ENCODE measurements at places on chromosomes 5 and 9. TPM values are rescaled to one million over a fixed set of nuclear protein-coding genes. Genes with fewer than 3 reads are reported as not detected.

DNA sequence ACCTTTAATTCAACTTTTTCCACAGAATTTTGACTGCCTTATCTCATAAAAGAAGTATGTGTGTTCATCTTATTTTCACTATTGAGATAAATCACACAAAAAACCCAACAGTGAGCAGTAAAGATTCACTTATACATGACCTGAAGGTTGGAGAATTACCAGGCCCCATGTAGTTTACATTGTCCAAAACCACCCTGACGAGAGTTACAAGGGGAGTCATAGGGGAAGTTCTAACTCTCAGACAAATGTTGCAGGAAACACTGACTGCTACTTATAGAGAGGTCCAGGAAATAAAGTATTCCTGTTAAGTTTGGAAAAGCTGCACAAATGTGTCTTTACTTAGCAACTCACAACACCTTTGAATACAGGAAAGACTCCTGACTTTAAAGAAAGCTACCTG lies 14.1 kb downstream of the SPATA9 start:
- no peak for DNase-seq
- no peaks in the 10 kb centered on the region for H3K4me1 ChIP-seq
- H3K27ac ChIP-seq = no peak overlapping the region
- H3K4me3 ChIP-seq = no peak overlapping the region
- H3K27me3 ChIP-seq = no peaks in the 10 kb centered on the region
- no peaks in the 10 kb centered on the region for H3K36me3 ChIP-seq

The IFNK gene
- total RNA-seq = not detected

DNA sequence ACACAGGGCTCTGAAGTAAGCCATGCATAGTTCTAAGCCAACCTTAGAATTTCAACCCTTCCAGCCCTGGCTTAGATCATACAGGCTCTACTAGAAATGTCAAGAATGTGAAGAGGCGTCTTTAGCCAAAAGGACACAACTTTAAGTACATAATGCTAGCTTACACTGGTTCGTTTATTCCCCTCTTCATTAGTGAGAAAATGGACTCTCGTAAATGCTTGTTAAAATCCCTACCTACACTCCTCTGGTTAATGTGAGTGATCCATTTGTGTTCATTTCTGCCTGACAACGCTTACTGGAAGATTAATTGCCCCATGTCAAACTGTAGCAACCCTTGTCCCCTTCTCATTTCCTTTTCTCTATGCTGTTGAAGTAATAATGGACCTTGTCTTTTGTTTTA lies 149.3 kb upstream of the POU5F2 start:
- no peaks in the 10 kb centered on the region for H3K36me3 ChIP-seq
- H3K4me1 ChIP-seq = peaks cover 11% of the 10 kb centered on the region
- no peak overlapping the region for H3K27ac ChIP-seq
- no peak overlapping the region for H3K4me3 ChIP-seq

DNA sequence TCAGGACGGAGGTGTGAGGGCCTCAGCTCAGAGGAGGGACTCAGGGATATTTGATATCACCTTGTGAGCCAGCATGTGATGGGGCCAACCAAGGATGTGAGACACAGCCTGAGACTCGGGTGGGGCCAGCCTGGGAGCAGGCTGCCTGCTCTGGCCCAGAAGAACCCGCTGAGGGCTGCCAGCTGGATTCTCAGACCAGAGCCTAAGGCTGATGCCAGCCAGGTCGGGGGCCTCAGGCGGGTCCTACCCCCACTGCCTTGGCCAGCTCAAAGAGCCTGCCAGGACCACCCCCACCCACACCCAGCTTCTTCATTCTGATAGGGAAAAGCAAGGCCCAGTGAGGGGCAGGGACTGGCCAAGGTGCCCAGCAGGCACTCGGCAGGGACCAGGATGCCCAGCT lies 20.3 kb upstream of the DUSP1 start:
- H3K36me3 ChIP-seq = no peaks in the 10 kb centered on the region
- no peak for DNase-seq
- H3K27me3 ChIP-seq = no peaks in the 10 kb centered on the region
- peaks cover 10% of the 10 kb centered on the region for H3K4me1 ChIP-seq

- no peak overlapping the region for H3K27ac ChIP-seq
- H3K27me3 ChIP-seq = no peaks in the 10 kb centered on the region
- peaks cover under 1% of the 10 kb centered on the region for H3K36me3 ChIP-seq
- H3K4me1 ChIP-seq = no peaks in the 10 kb centered on the region
- H3K4me3 ChIP-seq = no peak overlapping the region
Observed at GRCh38 chr5:139108063-139108824, 89.9 kb downstream of the SIL1 start.
